Left renal cortex interstitium (tissue), 4 donors: ENCODE measurements at places on chromosomes 7 and 10. TPM values are rescaled to one million over a fixed set of nuclear protein-coding genes. Genes with fewer than 3 reads are reported as not detected.

DNA sequence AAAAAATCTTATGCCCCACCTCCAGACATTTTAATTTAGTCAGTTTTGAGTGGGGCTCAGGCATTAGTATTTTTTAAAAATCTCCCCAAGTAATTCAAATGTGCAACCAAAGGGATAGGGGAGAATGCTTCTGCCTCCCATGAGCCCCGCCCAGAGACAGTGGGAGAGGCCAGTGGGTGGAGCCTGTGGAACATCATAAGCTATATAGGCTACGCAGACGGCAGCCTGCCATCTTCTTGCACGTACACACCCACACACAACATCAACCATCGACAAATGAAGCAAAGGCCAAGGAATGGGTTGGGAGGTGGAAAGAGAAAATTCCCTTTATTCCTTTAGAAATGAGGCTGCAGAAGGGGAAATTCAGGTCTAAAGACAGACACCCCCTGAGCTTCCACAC lies 25.2 kb downstream of the CREB3L2 start:
- no peak for DNase-seq

PSAP gene
- 944 TPM for polyA plus RNA-seq

GBX1 gene
- 0.22 TPM for polyA plus RNA-seq

CYP3A4 gene
- polyA plus RNA-seq = 0.46 TPM

CCDC3 gene
- polyA plus RNA-seq = 11.3 TPM

DNA sequence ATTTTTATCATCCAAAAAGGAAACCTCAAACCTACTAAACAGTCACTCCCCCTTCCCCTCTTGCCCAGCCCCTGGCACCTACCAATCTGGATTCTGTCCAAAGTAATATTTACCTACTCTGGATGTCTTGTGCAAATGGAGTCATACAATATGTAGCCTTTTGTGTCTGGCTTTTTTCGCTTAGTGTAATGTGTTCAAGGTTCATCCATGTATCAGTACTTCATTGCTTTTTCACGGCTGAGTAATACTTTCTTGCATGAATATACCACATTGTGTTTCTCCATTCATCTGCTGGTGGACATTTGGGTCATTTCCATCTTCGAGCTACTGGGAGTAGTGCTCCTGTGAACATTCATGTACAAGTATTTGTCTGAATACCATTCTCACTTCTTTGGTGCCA lies 113.6 kb downstream of the EEPD1 start:
- DNase-seq = no peak

IL15RA gene
- 2.3 TPM for polyA plus RNA-seq

HOXA13 gene
- not detected for polyA plus RNA-seq

FAS gene
- 12.7 TPM for polyA plus RNA-seq

DNA sequence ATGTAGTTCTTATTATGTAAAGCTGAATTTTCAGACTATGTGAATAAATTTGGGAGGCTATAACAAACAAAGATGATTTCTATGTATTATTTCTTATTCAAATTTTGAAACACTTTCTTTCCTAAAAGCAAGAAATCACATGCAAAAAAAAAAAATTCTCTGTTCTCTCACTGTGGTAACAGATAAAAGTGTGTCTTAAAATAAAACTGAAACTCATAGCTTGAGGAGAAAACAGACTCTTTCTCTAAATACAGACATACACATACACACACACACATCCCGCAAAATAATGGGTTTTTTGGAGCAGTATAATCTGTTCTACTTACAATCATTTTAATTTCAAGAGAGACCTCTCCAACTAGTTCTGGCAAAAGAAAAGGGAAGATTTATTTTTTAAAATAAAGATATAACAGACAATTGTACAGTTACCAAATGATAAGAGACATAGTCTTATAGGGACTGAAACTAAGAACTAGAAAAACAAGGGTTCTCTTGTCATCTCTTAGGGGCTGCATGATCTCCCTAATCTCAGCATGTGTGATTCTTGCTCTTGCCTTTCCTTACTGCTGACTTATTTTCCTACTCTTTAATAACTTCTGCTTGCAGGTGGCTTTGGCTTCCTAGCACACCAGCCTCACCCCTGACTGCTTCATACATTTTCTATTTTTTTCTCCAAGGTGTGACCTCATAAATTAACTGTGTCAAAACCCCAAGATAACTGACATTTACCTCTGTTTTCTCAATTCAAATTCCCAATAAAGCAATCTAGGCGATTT lies 483.5 kb upstream of the POT1 start:
- DNase-seq = no peak

DNA sequence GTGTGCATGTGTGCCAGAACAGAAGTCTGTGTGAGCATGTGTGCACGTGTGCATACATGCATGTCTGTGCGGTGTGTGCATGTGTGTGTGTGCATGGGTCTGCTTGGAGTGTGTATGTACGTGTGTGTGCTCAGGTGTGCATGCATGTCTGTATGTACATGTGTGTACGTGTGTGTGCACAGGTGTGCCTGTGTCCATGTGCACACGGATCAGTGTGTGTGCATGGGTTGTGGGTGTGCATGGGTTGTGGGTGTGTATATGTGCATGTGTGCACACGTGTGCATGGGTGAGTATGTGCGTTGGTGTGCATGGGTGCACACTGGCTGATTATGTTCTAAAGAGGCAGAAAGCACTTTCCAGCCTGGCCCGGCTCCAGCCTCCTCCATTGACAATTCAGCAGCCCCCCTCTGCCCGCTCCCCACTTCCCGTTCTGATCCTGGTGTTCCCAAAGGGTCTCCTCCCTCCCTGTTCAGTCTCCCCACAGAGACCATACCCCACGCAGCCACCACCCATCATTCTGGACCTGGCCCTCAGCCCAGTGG lies 44.1 kb upstream of the PDGFA start:
- no peak for DNase-seq

- no peak for DNase-seq
Measured at GRCh38 chr10:48231178-48231577, 43.3 kb downstream of the FRMPD2 start.

GRCh38 chr7:128393526-128394330 lies 16.1 kb downstream of the IMPDH1 start:
- no peak for DNase-seq

SLC39A12 gene
- not detected for polyA plus RNA-seq

ASIC3 gene
- 3.8 TPM for polyA plus RNA-seq
